RPMI7951 (cell line): ENCODE measurements at places on chromosomes 12 and 14. TPM values are rescaled to one million over a fixed set of nuclear protein-coding genes. Genes with fewer than 3 reads are reported as not detected.
A peak's percentile ranks its signal among the peaks of the same experiment; 100 is the strongest.

- peak; percentile 24 for DNase-seq
These were observed 688 bp upstream of the RASSF3 start for GRCh38 chr12:64609536-64610078.

DNA sequence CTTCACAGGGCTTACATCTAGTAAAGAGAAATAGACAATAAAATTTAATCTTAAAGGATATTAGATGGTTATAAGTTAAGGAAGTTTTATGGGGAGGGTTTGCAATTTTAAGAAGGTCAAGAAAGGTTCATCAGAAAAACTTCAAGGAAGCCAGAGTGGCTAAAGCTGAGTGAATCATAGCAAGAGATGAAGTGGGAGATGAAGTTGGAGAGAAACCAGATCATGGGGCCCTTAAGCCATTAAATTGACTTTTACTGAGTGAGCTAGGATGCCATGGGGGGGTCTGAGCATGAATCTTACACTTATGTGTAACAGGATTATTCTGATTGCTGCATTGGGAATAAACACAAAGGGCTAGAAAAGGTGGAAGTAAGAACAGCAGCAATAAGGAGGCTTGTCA is 189.2 kb downstream of the LRIG3 start:
- no peak for DNase-seq

GRCh38 chr12:130752692-130753230 is 36.7 kb upstream of the RIMBP2 start:
- DNase-seq: no peak

DNA sequence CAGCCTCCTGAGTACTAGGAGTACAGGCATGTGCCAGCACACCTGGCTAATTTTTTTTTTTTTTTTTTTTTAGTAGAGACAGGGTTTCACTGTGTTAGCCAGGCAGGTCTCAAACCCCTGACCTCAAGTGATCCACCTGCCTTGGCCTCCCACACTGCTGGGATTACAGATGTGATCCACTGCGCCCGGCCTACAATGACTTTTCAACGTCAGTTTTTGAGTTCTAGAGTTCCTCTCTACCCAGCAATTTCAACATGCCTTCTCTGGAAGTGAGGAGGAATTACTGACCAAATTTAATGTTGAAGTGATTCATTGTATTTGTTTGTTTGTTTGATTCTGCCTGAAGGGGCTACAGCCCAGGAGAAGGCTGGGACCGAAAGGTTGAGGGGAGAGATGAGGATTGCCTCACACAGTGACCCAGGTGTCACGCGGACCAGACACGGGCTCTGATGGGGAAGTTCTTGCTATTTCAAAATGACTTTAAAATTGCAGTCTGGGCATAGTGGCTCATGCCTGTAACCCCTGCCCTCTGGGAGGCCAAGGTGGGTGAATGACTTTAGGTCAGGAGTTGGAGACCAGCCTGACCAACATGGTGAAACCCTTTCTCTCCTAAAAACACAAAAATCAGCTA is 8.6 kb upstream of the DENR start:
- no peak for DNase-seq

DNA sequence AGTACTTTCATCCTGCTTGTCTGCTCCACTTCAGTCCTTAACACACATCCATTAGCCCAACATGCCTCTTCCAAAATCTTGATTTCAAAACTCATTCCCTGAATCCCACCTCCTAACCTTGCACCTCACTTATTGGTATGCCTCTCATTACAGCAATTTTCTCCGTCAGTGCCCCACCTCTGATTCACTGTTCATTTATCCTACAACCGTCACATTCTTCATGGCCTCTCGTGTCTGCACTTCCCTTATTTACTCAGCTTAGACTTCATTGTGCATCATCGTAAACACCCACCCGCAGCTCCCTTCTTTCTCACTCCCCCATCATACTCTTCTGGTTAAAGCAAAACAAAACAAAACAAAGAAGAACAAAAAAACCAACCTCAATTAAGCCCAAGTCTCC is 160.6 kb upstream of the HMGA2 start:
- DNase-seq: peak; percentile 13

- DNase-seq: no peak
These were observed at the start of gene NRIP2 for GRCh38 chr12:2834581-2835491. Gene NRIP2 (minus strand): TSS chr12:2835035. CDS start chr12:2834983, 52 bp downstream.

GRCh38 chr12:119826661-119827445 is 50.3 kb downstream of the CIT start:
- DNase-seq: no peak

DNA sequence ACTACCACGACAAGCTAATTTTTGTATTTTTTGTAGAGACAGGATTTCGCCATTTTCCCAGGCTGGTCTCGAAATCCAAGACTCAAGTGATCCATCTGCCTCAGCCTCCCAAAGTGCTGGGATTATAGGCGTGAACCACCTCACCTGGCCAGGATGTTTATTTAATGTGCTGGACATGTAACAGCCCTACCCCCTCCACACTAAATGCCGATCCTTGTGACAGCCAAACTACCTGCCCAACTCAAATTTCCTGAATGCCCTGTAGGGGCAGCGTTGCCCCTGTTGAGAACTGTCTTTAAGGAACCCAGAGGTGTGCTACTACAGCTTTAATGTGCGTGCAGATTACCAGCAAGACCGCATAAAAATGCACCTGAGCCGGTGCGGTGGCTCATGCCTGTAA is 48.1 kb downstream of the KCNK13 start:
- no peak for DNase-seq

GRCh38 chr14:72783741-72784140 is 110.2 kb downstream of the DPF3 start:
- no peak for DNase-seq

GRCh38 chr12:304805-305204 is 42.2 kb upstream of the SLC6A13 start:
- peak; percentile 4 for DNase-seq

DNA sequence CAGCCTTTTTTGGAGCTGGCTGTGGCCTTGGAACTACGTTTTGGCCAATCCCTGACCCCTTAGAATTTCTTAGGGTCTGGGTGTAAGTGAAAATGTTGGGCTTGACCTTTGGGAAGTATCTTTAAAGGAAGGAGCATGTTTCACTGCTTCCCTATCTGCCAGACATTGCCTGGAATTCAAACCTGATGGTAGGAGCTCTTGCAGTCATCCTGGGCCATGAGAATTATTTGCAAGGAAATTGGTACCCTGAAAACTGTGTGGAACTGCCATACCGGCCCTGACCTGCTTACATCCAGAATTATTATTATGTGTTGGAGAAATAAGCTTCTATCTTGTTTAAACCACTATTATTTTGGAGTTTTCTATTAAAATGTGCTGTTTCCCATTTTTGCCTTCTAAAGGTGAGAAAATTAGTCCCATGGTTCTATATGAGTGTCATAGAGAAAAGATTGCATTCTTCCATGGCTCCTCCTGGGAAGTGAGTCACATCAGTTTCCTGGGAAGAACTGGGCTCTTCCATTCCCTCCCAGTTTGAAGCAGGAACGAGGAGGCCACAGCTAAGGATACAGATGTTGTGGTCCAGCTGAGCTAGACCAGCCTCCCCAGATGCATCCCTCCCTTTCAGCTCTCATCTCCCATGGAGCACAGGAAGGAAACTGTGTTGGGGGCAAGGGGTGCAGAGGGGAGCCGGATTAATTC is 9.5 kb upstream of the PGF start:
- peak; percentile 49 for DNase-seq

DNA sequence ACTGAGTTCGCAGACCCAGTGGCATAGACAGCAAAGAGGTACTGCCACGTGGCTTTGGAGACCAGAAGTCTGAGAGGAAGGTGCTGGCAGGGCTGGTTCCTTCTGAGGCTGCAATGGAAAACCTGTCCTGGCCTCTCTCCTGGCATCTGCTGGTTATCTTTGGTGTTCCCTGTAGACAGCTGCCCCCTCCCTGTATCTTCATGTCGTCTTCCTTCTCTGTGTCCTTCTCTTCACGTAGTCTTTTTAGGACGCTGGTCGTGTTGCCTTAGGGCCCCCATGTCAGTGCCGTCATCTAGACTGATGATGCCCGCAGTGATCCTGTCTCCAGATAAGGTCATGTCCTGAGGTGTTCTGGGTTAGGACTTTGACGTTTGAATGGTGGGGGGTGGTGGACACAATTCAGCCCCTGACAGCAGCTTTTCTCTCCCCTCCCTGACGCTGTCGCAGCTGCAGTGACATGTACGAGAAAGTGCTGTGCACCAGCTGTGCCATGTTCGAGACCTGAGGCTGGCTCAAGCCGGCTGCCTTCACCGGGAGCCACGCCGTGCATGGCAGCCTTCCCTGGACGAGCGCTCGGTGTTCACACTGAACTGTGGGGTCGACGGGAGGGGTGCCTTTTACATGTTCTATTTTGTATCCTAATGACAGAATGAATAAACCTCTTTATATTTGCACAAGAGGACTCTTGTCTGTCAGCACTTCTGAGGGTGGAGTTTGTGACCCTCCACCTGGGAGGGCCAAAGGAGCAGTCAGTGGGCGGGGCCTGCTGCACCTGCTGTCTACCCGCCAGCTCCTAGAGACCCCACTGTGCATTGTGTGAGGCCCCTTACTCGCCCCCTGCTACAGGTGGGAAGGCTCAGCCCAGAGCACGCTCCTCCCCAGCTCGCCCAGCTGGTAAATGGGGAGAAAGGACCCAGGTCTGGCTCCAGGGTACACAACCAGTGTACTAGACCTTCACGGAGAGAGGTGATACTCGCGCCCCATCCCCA is 6.3 kb downstream of the SIVA1 start:
- no peak for DNase-seq

- no peak for DNase-seq
These were observed 46.3 kb downstream of the TTC8 start for GRCh38 chr14:88870777-88871176.

DNA sequence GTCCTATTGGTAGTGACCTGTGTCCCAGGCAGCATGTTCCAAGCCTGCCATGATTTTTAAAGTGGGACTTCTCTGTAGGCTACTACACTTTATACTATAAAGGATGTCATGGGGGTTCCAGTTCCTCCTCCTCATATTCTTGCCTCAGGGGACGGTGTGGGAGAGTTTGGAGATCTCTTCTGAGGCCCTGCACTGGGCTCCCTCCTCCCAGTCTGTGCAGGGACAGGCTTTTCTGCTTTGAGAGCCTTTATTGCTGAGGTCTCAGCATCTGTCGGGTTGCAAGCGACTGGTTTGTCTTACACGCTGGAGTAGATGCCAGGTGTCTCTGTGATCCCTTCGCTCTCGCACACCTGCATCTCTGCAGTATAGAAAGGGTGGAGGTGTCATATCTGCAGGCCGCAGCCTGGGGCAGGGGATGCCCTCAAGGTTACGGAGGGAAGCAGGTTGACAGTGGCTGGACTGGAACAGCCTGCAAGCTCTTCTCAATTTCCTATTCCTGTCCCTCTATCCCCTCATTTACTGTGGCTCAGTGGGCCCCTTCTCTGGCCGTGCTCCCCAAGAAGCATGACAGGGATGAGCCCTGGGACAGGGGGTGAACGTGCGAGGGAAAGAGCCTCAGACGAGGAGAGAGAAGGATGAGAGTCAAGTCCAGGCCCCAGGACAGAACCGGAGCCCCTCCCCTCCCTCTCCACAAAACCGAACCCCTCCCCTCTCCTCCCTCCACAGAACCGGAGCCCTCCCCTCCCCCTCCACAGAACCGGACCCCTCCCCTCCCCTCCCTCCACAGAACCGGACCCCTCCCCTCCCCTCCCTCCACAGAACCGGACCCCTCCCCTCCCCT is 51.3 kb downstream of the SLC6A12 start:
- no peak for DNase-seq

DNA sequence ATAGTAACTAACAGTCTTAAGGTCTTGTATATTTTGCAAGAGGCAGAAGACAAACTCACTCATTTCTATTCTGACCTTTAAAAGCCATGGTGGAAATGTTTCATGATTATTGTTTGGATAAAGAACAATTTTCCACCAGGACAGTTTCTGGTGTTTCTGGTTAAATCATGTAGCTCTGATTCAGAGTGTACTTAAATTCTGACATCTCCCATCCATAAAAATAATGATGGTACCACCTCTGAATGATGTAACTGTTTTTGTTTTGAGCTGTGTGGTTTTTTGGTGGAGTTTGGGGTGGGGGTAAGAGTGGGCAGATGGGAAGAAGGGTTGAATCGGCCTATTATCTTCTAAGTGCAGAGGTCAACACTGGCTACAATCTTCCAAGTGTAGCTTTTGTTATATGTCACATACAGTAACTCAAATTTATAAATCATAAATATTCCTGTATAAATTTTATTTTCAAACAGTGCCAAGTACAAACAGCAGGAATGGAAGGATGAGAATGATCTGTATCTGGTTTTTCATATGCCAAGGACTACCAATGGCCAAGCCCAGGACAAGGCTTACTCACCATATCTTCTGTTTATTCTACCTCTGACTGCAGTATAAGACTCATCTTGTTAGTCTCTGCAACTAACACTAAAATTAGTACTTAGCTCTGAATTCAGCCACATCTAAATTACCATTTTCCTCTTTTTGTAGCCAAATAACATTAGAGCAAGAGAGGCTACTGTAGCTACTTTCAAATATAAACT is 108.7 kb downstream of the BCAT1 start:
- peak; percentile 8 for DNase-seq

- no peak for DNase-seq
These were observed 45.4 kb upstream of the NR2C1 start for GRCh38 chr12:95118788-95119179.

GRCh38 chr14:56087671-56088471 is 30.3 kb upstream of the PELI2 start:
- DNase-seq: peak; percentile 2

Gene CELA1
- total RNA-seq: 0.10 TPM in 1 of 2 replicates, not detected in the other

Gene PLEKHA5
- 30.5 and 36.6 TPM in 2 replicates for total RNA-seq

Gene TTC7B
- 6.3 and 22.1 TPM in 2 replicates for total RNA-seq
